ENCODE measurements at places on chromosomes 3 and 15.

- DNase-seq: no peak
Observed at GRCh38 chr15:61748529-61748928, 311.7 kb downstream of the VPS13C start.

GRCh38 chr15:66682865-66683264, 19.2 kb upstream of the SMAD6 start:
- DNase-seq: no peak

- no peak for DNase-seq
Observed at GRCh38 chr3:1380926-1381646, 288.3 kb downstream of the CNTN6 start.

- DNase-seq: no peak
Observed at GRCh38 chr15:71435552-71435951, 320.3 kb downstream of the THSD4 start.

DNA sequence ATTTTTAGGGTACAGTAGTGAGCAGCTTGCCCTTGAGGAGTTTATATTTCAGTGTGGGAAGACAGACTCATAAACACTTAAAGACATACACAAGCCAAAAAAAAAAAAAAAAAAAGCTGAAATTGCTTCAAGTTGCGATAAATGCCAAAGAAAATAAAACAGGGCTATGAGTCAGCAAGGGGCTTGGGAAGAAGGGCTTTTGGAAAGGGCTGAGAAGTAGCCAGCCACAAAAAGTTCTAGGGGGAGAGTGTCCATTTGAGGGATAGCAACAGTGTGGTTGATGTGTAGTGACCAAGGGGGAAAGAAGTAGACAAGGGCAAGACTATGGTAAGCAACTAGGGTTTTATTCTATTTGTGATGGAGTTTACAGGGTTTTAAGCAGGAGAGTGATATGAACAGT, 185.5 kb downstream of the ADAMTS9 start:
- peak; percentile 15 for DNase-seq

- DNase-seq: no peak
Observed at GRCh38 chr3:38347421-38348200, 1.0 kb downstream of the XYLB start.

- DNase-seq: no peak
Observed at GRCh38 chr15:101623367-101624304, 28.5 kb downstream of the TM2D3 start.

- no peak for DNase-seq
Observed at GRCh38 chr3:26648461-26648860, 25.9 kb downstream of the LRRC3B start.

DNA sequence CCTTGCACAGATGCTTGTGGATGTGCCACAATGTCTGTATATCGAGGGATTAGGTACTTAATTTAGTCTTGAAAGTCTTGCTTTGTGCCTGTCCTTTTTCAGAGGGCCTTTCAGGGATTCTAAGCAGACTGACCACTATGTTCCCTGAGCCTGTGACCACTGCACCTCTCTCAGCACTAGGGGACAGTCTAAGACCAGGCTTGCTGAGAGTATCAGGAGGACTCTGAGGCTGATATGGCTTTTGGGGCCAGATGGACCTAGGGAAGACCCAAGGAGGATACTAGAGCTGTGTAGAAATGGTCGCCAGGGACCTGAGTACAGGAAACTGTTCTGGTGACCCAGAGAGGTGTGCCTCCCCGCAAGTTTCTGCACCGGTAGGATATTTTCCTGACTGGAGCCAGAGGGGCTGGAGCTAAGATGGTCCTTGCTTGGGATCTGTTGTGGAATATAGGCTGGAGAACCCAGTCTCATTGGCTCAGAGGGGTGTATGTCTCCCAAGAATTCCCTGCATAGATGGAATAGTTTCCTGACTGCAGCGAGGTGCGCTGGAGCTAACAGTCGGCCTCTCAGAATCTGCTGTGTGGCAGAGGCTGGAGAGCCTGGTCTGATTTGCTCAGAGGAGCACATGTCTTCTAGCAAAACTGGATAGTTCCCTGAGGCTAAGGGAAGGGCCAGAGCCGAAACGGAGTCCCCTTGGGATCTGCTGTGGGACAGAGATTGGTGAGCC, 213.2 kb upstream of the DCBLD2 start:
- no peak for DNase-seq

DNA sequence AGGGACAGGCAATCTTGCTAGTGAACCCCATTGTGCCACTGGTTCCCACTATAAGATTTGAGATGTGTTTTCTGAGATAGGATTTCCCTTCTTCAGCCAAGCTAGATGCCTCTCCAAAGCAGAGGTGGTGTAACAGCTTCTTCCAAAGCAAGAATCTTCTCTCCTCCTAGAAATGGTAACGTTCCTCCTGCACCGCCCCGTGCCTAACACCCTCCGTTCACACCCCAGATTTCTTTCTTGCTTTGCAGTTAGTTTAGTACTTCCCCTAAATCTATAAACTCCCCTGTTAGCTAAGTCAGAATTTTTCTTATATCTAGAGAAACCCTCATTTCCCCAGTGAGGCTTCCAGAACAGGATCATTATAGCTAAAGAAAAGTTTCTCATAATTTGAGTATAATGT, 617.6 kb upstream of the MDFIC2 start:
- no peak for DNase-seq

DNA sequence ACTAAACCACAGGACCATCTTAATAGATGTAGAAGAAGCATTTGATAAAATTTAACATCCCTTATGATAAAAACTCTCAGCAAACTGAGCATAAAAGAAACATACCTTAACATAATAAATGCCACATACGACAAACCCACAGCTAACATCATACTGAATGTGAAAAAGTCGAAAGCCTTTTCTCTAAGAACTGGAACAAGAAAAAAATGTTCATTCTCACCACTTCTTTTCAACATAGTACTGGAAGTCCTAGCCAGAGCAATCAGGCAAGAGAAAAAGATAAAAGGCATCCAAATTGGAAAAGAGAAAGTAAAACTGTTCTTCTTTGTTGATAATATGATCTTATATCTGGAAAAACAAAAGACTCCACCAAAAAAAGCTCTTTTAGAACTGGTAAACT, 134.2 kb downstream of the RPL22L1 start:
- no peak for DNase-seq

- DNase-seq: no peak
Observed at GRCh38 chr3:185046164-185046515, 106.7 kb downstream of the C3orf70 start.

DNA sequence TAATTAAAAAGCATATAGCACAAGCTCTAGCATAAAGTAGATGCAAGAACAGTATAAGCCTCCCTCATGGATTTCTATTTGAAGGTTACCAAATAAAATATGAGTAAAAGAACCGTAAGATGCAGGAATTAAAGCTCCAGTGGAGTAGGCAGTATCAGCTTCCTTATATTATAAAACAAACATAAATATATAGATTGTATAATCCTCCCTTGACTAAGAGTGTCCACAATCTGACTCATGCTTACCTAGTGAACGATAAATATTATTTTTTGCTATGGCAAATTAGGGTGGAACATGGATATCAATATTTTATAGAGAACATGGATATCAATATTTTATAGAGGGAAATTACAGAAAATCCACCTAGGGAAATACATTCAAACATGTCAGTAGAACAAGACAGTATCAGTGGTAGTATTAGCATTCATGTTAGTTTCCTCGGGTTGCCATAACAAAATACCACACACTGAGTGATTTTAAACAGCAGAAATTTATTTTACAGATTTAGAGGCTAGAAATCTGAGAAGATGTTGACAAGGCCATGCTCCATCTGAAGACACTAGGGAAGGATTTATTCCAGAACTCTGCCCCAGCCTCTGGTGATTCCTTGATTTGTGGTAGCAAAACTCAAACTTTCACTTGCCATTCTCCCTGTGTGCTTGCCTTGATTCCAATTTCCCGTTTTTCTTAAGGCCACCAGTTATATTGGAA, 1521.3 kb downstream of the SI start:
- no peak for DNase-seq

- no peak for DNase-seq
Observed at GRCh38 chr3:72441284-72441994, 406.8 kb downstream of the SHQ1 start.

- DNase-seq: no peak
Observed at GRCh38 chr3:13104511-13104910, 31.3 kb upstream of the IQSEC1 start.

GRCh38 chr3:194250098-194251002, 100.8 kb downstream of the CPN2 start:
- DNase-seq: no peak

GRCh38 chr3:141663993-141664392, 74.1 kb upstream of the RNF7 start:
- DNase-seq: no peak

DNA sequence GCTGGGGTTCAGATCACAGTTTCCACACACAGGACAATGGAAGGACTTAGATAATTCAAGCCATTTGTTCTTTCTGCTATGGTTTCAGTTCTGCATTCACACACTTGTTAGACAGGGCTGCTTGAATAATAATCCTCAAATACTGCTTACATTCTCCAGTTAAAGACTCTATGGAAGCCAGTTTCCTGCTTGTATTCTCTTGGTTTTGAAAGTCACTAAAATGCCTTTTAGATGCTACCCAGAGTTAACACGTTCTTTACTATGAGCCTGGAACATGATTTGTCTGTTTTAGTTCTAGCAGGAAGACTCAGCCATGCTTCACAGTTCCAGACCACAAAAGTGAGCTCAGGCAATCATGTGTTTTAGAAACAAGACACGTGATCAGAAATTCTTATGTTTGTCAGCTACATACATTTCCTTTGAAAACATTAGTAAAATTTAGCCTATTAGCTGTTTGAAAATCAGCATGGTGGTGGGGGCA, 152.4 kb downstream of the LEKR1 start:
- DNase-seq: no peak

DNA sequence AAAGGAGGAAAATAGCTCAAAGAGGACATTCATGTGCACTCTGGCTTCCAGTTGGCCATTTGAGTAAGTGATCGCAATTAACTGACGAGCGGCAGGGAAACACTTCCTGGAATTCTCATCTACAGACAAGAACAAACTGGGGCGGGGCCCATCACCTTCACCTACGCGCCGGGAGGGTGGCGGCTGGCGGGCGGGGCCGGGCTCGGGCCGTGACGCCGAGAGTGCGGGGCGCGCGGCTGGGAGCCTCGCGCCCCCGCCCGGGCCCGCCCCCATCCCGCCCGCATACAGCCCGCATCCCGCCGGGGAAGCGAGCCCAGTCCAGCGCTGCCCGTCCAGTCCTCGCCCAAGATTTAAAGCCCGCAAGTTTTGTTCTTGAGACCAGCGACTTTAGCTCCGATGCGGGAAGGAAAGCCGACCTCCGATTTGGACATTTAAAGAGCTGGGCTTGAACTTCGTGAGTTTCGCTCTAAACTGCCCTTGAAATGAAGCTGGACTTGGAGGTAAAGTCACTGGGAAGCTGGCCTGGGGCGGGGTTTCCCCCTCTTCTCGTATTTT, at the start of gene B3GNT5:
TSS of gene B3GNT5 (plus strand) at position 281 of the 555 bp plus-strand sequence. CDS start 16,546 bp downstream, outside the sequence.
- no peak for DNase-seq

GRCh38 chr3:4551794-4552442, 58.8 kb downstream of the ITPR1 start:
- DNase-seq: no peak

GRCh38 chr3:152335273-152335672, 66.5 kb downstream of the MBNL1 start:
- no peak for DNase-seq

DNA sequence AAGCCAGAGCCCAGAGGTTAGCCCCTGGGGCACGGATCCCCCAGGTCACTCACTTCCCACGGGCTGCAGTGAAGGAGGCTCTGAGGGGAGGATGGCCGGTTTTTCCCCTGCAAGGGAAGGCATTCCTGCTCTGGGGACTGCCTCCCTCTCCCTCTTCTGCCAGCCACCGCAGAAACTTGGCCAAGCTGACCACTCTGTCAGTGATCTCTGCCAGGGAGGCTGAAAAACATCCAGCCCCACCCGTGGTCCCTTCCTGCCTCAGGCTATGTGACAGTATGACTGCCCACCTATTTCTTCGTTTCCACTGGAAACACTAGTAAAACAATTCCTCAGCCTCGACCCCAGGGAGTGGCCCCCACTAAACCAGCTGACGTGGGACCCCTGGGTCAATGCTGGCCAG, 14.6 kb upstream of the FANCD2 start:
- DNase-seq: no peak

DNA sequence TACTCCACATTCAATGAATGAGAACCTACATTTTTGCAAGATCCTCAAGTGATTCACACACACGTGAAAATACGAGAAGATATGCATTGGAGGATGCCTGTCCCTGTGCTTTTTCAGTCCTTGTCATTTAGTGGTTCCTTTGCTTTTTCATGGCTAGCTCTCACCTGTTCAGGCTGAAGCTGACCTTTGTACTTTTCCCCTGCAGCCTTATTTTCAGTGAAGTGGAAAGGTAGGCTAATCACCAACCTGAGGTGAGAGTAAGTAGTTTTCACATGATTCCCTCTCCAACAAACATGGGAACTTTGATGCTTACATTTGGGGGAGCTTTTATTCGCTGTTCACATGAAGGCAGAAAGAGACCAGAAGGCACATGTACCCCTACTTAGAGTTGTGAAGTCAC, 8.3 kb downstream of the ITPR1 start:
- no peak for DNase-seq

Measured in astrocyte of the cerebellum (primary cell).